ENCODE measurements at places on chromosomes 2 and 18.
A peak's percentile ranks its signal among the peaks of the same experiment; 100 is the strongest.

DNA sequence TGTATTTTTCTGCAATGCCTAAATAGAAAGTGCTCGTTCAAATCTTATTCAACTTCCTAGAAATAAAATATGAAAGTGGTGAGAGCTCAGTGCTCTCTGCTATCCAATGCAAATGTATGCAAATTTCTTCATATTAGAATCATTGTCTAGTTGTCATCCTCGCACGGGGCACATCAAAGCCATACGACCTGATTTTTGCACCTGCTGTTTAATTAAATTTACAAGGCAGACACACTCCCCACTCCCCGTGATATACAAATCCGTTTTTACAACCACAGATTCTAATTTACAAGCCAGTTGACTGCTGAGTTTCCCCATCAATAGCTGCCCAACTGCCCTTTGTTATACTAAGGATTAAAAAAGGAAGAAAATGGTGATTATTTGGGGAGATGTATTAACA is 284.6 kb downstream of the RNF144A start:
- no peak for DNase-seq

GRCh38 chr2:69170661-69171060 is 157.7 kb downstream of the ANTXR1 start:
- no peak for DNase-seq

- no peak for DNase-seq
Measured at GRCh38 chr18:48816554-48816953, 134.2 kb downstream of the SMAD7 start.

DNA sequence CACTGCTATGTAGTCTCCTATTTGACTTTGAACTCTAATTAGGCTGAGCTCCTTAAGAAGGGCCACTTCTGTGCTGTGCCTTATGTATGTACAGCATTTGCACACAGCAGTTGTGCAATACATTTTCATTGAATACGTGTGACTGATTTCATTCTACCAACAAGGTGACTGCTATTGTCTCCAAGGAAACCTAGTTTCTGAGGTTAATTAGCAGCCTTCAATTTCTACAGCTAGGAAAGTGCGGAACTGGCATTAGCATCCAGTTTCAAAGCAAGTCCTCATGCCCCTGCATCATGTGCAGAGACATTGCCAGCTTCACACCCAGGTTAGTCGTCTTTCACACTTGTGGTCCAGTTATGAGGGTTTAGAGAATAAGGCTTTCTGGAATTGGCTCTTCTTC is 58.6 kb downstream of the NCK2 start:
- DNase-seq, result no peak

- peak; percentile 30 for DNase-seq
Measured at GRCh38 chr2:25380586-25381375, 39.1 kb upstream of the DNMT3A start.
